Renal pelvis (tissue), 12 donors: ENCODE measurements at places on chromosomes 7 and 10. TPM values are rescaled to one million over a fixed set of nuclear protein-coding genes. Genes with fewer than 3 reads are reported as not detected.

The SYT15B gene
- 2.3 TPM for polyA plus RNA-seq

The CALHM2 gene
- polyA plus RNA-seq = 14.3 TPM

The CXCL12 gene
- 373 TPM for polyA plus RNA-seq

The ADCY1 gene
- 3.8 TPM for polyA plus RNA-seq

The CRTAC1 gene
- 30.6 TPM for polyA plus RNA-seq

The C7orf57 gene
- 0.64 TPM for polyA plus RNA-seq

The WDFY4 gene
- polyA plus RNA-seq = 2.4 TPM

The C10orf53 gene
- not detected for polyA plus RNA-seq

The IQCE gene
- polyA plus RNA-seq = 26.4 TPM

The CREB3L2 gene
- 49.4 TPM for polyA plus RNA-seq

The OIT3 gene
- polyA plus RNA-seq = 4.3 TPM

The NUTM2D gene
- 10.6 TPM for polyA plus RNA-seq

The CDC14C gene
- polyA plus RNA-seq = not detected

The SFTPA1 gene
- not detected for polyA plus RNA-seq

The SPDYE6 gene
- polyA plus RNA-seq = 13.9 TPM

The JAZF1 gene
- polyA plus RNA-seq = 10.9 TPM

GRCh38 chr7:111789870-111790269, 227.6 kb upstream of the IMMP2L start:
- peak; percentile 37 for DNase-seq

DNA sequence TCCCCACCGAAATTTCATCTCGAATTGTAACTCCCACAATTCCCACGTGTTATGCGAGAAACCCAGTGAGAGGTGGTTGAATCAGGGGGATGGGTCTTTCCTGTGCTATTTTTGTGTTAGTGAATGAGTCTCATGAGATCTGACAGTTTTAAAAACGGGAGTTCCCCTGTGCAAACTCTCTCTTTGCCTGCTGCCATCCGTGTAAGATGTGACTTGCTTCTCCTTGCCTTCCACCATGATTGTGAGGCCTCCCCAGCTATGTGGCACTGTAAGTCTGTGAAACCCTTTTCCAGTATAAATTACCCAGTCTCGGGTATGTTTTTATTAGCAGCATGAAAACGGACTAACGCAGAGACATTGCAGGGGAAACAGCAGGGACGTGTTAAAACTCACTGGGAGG, 5.3 kb upstream of the OLAH start:
- DNase-seq = no peak

DNA sequence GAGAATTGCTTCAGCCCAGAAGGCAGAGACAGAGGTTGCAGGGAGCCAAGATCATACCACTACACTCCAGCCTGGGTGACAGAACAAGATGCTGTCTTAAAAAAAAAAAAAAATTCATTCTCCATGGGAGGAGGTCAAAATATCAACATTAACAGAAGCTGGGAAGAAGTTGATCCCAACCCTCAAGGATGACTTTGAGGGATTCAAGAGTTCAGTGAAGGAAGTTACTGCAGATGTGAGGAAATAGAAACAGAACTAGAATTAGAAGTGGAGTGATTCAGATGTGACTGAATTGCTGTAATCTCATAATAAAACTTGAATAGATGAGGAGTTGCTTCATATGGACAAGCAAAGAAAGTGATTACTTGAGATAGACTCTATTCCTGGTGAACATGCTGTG, 19.7 kb upstream of the RPEL1 start:
- DNase-seq = no peak

GRCh38 chr7:29989257-29989995, at the start of gene SCRN1:
TSS of gene SCRN1 (minus strand) at chr7:29989801. CDS start at chr7:29969067, 20,734 bp downstream.
- DNase-seq = peak; percentile 57

DNA sequence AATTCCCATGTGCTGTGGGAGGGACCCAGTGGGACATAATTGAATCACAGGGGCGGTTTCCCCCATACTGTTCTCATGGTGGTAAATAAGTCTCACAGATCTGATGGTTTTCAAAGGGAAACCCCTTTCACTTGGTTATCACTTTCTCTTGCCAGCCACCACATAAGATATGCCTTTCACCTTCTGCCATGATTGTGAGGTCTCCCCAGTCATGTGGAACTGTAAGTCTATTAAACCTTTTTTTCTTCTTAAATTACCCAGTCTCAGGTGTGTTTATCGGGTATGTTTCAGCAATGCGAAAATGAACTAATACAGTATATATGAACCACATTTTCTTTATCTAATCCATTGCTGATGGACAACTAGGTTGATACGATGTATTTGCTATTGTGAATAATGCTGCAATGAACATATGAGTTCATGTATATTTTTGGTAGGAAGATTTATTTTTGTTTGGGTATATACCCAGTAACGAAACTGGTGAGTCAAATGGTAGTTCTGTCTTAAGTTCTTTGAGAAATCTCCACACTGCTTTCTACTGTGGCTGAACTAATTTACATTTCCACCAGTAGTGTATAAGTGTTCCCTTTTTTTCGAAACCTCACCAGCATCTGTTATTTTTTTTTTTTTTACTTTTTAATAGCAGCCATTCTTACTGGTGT, 70.0 kb upstream of the HGF start:
- DNase-seq = no peak

DNA sequence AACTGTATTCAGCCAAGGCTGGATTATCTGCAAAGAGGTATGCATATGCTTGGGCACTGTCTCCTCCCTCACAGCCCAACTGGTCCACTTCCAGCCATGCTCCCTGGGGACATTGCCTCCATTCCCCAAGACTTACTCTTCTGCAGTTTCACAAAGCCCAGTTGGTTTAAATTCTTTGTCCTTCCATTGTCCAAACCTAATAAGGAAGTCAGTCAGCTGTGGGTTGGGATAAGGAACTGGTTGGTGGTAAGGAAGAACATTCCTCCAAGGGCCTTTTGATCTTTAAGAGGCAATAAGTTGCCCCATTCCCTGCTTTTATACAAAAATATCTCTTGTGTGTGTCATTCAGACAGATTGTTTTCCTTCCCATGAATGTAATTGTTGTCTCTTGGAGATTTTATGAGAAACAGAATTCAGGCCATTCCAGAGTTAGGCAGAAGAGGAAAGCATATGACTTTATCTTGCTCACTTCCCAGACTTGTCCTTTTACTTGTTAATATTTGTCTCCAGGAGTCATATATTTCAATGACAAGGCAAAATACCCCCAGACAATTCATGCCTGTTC, 673.7 kb downstream of the SUGCT start:
- DNase-seq = no peak

DNA sequence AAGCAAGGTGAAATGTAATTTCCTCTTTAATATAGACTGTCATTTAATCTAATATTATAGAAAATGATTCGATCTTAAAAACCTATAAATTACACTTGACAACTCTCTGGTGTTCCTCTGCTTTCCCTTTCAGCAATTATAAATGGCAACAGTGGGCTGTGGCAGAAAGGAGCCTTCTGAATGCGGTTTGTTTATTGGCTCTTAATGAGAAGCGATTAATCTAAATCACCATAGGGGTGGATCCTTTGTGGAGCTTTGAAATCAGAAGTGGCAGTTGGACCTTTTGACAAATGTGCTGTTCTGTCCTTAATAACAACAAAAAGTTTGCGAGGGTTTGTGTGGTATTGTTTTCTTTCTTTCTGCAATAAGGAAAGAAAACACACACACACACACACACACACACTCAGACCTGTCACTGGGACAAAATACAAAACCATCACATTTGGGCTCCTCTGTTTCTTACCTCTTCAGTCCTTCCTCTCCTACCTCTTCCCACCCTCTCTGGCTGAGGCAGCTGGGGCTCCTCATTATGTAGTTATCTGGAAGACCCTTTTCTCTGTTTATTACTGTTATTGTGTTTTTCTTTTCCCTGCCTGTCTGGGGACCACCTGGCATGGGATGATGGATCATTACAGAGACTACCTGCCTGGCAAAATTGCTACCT, 316.2 kb downstream of the SORCS3 start:
- no peak for DNase-seq

GRCh38 chr7:93890464-93891068, at the start of gene TFPI2:
TSS of gene TFPI2 (minus strand) at chr7:93890753. CDS start at chr7:93890678, 75 bp downstream.
- peak; percentile 70 for DNase-seq

DNA sequence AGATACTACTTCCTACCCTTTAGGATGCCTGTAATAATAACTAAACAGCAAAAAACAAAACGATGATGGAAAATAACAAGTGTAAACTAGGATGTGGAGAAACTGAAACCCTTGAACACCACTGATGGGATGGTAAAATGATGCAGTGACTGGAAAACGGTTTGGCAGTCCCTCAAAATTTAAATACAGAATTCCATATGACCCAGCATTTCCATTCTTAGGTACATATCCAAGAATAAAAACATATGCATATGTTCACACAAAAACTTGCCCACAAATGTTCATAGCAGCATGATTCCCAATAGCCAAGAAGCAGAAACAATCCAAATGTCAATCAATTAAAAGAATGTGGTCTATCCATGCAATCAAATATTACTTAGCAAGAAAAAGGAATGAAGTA, 25.8 kb downstream of the SMURF1 start:
- no peak for DNase-seq

DNA sequence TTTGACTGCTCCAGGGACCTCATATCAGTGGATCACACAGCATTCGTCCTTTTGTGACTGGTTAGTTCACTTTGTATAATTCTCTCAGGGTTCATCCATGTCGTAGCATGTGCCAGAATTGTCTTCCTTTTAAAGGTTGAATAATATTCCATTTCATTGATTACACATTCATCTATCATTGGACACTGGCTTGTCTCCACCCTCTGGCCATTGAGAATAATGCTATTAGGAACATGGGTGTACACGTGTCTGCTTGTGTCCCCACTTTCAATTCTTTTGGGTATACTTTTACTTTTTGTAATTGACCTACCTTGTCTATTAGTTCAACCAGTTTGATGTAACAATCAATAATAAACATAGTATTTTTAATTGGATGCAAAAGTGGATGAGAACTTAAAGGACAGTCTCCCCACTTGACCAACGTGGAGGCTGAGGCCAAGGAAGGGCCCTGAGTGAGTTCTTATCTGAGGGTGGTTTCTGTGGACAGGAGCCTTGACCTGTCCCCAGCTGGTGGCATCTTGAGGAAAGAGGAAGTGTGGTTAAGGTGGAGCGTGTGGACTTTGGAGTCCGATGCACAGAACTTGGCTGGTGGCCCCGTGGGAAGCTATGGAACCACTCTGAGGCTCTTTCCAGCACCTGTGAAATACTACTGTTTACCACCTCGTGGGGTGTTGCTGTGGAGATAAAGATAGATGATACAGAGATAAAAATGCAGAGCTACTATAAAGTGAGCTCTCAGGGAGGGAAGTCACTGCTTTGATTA, 16.6 kb downstream of the WDFY4 start:
- no peak for DNase-seq

- DNase-seq = no peak
Measured at GRCh38 chr7:138854115-138854645, 56.2 kb upstream of the ATP6V0A4 start.

GRCh38 chr10:71831646-71832552, 19.2 kb downstream of the PSAP start:
- no peak for DNase-seq

DNA sequence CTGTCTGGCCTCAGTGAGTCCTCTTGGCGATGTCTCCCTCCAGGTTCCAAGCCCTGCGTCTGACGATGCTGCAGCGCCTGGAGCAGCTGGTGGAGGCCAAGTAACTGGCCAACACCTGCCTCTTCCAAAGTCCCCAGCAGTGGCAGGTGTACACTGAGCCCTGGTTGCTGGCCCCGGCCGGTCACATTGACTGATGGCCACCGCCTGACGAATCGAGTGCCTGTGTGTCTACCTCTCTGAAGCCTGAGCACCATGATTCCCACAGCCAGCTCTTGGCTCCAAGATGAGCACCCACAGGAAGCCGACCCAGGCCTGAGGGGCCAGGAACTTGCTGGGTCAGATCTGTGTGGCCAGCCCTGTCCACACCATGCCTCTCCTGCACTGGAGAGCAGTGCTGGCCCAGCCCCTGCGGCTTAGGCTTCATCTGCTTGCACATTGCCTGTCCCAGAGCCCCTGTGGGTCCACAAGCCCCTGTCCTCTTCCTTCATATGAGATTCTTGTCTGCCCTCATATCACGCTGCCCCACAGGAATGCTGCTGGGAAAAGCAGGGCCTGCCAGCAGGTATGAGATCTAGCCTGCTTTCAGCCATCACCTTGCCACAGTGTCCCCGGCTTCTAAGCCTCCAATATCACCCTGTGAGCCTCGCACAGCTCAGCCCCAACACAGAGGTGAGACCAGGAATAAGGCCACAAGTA, 7.3 kb upstream of the ZNF22 start:
- DNase-seq = no peak

GRCh38 chr7:93040355-93040754, 77.4 kb downstream of the SAMD9 start:
- DNase-seq = no peak

DNA sequence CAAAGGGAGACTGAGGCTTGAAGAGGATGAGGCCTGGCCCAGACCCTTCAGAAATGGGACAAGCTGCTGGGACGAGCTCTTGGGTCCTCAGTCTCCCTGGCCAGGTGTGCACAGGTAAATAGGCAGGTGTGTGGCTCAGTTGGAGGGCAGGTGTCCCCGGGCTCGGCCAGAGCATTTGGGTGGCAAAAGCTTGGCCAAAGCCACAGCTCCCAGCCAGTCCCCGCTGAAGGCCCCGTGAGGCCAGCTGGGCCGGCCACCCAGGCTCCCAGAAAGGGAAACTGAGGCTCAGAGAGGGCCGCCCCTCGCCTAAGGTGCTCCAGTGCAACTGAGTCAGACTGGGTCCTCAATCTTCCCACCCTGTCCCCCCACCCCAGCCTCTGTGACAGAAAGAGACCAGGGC, 37.3 kb downstream of the MICALL2 start:
- no peak for DNase-seq

- no peak for DNase-seq
Measured at GRCh38 chr7:40870108-40870507, 735.3 kb downstream of the SUGCT start.

GRCh38 chr7:70944516-70944915, 187.4 kb upstream of the GALNT17 start:
- DNase-seq = no peak

DNA sequence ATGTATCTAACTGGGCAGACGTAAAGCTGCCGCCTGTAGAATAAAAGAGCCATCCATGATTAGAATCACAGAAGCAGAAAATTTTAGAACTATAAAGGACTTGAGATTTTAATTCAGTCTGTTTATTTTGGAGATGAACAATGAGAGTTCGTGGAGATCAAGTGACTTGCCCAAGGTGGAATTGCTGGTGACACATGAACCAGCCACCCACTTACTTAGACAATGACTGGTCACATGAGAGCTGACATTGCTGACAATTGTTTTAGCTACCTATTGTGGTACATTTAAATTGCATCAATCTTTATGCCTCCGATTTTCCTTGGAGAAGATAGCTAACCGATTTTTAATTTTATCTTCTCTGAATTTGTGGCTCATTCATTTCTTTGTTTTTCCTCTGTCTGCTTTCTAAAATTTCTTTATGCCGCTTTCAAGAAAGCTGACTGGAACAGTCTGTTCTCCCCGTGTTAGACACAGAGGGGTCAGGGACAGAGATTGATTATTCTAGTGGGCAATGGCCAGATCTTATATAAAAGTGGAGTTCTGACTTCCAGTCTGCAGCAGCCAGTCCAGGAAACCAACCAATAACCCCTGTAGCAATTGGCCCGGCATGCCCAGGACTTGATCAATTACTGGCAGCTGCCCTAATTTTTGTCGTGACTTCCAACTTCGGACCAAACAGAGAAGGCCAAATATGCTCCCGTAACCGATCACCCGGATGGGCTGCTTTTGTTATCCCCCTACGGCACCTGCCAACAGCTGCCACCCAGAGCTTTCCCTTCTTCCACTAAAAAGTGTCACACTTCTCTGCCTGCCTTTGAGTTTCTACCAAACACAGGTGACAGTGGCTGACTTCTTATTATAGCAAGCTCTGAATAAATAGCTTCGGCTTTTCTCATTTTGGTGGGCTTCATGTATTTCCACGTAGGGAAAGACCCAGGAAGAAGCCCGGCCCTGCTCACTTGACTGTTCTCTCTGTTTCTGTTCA, 241.6 kb downstream of the CAMK1D start:
- DNase-seq = no peak

- DNase-seq = no peak
Measured at GRCh38 chr10:51667678-51668335, 31.6 kb downstream of the CSTF2T start.
